ENCODE measurements at places on chromosomes 5 and 9.

DNA sequence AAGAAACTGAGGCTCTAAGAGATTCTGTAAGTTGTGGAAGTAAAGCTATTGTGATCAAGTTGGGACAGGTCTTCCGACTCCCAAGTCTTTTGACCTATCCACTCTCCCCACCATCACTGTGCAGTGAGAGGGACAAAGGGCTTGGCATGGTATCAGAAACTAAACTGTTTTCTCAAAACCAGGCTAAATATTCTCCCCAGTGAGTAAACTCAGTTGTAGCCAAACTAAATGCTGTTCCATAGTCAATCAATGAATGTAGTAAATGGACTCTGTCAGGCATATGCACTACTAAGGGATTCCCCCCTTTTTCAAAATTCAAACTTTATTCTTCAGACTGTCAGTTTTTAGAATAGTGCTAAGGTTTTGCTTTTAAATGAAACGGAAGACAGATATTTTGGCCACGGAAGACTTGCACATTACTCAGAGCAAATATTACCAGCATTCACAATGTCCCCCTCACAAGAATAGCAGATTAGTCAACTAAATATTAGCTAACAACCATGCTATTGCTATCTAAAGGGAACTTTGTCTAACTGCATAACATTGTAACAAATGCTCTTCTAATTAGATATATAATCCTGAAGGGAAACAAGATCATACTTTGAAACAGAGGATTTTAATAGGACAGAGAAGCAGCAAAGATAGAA lies 7.1 kb downstream of the PRKAA1 start:
- DNase-seq, result no peak

GRCh38 chr5:120140501-120140900 lies 323.6 kb upstream of the PRR16 start:
- no peak for DNase-seq

- no peak for DNase-seq
Measured at GRCh38 chr9:84691634-84692033, 22.1 kb downstream of the NTRK2 start.

DNA sequence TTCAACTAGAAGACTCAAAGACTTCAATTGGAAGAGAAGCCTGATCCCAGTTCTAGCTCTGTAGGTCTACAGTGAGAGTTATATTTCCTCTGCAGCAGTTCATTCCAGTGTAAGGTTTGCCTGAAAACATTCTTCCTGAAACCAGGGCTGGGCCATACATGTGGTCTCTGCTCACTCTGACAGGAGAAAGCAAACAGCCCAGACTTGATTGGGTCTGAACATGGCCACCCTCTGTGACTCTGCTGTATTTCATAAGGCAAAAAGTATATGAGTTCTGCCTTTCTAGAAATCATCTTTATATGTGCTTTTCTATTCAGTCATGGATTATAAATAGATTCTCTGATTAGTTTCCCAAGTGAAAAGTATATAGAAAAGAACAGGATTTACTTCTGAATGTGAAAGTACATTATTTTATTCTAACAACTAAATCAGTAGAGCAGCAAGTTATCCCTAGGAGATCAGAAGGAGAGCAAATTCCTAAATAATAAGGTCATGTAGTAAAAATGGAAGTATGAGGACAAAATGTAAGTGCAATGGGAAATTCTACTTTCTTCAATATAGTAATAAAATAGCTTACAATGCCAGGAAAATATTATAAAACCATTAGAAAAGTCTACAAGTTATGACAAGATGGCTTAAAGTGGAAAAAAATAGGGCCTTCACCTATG lies 144.3 kb downstream of the EFNA5 start:
- no peak for DNase-seq

DNA sequence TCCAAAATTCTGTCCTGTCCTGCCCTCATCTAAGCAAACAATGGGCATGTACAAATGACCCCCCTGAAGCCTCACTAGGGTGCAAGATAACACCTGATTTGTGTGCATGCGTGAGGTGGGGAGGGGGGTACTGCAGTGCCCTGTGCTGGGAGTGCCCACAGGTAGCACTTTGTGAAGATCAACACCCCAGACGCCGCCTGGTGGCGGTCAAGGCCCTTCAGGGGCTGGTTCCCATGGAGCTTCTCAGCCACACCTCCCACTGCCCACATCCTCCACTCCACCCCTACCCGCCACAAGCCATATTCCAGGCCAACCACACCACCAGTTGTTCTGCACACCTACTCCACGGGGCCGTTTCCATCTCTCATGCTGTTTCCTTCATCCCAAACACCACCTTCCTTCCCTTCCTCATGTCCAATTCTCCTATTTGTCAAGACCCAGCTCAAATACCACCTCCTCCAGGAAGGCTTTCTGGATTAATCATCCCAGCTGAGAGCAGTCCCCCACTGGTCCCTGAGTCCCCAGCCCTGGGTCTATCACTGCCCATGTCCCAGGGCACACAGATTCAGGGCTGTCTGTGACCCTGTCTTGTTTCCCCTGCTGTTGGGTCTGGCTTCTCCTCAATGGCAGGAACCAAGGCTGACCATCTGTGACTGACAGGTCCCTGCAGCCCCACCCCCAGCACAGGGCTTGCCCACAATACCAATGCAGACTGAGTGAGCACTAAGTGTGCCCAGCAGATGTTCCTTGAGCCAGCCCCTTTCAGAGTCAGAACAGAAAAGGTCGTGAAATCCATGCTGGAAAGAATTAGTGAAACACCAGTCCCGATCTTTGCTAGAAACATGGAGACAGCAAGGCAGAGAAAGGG lies 178.4 kb downstream of the PAX5 start:
- DNase-seq, result no peak

- no peak for DNase-seq
Measured at GRCh38 chr9:90774682-90775081, 26.9 kb upstream of the SYK start.

Data from T-helper 9 cell (primary cell).